ENCODE measurements at places on chromosomes 2 and 18.

GRCh38 chr2:42229949-42230348, 60.8 kb downstream of the EML4 start:
- no peak for DNase-seq

GRCh38 chr2:149741646-149742045, 154.1 kb upstream of the MMADHC start:
- DNase-seq, result no peak

DNA sequence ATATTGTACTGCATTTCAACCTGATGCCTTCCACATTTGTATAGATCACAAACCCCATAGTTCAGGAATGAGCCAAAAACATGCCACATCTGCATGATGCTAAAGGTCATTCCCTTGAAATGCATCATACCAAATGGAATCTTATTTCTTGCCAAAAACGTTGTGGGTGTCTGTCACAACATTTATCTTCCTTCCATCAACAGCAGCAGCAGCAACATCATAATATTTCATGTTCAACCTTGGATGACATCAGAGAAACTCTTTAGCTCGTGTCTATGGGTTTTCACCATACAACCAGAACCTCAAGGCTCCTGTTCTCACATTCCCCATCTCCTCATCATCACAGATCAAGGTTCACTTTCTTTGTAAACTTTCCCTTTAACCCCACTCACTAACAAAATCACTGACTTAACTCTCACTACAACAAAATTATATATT, 221.3 kb upstream of the CTAGE1 start:
- DNase-seq, result no peak

DNA sequence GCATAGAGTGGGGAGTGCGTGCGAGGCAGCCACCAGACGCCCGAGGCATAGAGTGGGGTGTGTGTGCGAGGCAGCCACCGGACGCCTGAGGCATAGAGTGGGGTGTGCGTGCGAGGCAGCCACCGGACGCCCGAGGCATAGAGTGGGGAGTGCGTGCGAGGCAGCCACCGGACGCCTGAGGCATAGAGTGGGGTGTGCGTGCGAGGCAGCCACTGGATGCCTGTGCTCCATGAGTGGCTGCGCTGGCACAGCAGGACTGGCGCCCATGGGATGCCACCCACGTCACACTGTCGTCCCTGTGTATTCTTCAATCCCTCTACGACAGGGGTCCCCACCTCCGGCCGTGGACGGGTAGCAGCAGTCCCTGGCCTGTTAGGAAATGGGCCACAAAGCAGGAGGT, 221.9 kb downstream of the HDAC4 start:
- DNase-seq, result no peak

DNA sequence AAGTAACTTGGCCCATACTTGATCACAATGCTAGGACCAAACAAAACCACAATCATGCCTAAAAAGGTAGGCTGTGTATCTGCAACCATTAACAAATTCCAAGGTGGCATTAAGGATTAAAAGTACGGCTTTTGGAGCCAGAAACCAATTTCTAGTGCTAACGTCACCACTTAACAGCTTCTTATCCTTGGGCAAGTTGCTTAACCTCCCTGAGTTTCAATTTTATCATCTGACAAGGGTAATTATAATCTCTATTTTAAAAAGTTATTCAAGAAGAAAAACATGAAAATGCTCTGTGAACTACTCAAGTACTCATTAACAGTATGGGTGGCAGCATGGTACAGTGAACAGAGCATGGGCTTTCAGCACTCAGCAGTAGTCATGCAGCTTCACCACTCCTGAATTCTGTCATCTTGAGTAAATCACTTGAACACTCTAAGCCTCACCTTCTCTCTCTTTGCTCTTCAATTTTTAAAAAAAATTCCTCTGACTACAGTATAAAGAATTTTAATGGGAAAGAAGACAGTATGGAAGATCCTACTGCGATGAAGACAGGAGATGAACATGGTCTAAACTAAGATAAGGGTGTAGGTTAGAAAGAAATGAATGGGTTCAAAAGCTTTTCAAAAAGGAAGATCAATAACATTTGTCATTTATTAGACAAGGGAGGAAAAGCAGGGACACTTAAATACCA, 69.2 kb downstream of the SS18 start:
- DNase-seq, result no peak

GRCh38 chr2:173048897-173049661, 26.6 kb upstream of the MAP3K20 start:
- DNase-seq, result no peak

GRCh38 chr2:184628051-184628450, 29.7 kb downstream of the ZNF804A start:
- no peak for DNase-seq

DNA sequence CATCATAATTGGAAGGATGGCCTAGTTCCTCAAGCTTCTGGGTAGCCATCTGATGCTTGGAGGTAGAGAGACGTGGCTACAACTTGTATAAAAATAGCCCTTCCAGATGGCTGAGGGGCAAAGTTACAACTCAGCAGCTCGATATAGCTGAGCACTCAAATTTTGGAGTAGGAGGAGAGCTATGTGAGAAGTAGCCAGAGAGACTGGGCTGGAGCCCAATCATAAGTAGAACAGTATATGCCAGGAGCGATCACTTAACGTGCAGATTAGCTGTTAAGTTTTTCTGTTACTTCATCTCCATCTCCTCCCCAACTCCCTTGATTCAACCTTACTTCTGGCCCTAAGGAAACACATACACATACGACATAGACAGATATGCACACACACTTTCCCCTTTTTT, 28.8 kb downstream of the CNRIP1 start:
- DNase-seq, result no peak

DNA sequence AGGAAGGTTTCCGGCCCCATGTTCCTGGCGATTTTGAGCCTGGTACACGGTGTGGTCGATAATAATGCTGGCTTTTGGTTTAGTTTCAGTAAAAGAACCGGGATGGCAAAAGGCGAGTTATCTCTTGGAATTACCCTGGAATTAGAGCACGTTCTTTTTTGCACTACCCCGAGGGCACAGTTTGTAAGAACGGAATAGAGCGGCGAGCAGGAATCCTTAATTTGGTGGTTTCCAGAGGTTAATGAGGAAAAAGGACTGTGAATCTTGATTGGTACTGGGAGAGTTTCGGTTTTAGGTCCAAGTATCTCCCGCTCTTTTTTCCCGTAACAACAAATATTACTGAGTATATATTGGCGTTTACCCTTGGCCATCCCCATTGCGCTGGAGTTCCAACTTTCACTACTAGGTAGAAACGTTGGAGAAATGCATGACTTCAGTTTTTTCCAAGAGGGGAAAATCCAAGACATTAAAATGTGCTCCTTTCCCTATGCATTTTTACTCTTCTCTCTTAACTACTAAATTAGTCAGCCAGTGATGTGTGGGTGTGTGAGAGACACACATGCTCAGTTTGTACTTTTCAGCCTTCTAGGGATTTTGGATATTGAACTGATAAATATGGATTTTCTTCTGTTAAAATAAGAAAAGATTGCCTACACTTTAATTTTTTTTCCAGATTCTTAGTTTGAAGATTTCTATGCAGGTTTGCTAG, 160.8 kb downstream of the AGPS start:
- DNase-seq, result no peak

DNA sequence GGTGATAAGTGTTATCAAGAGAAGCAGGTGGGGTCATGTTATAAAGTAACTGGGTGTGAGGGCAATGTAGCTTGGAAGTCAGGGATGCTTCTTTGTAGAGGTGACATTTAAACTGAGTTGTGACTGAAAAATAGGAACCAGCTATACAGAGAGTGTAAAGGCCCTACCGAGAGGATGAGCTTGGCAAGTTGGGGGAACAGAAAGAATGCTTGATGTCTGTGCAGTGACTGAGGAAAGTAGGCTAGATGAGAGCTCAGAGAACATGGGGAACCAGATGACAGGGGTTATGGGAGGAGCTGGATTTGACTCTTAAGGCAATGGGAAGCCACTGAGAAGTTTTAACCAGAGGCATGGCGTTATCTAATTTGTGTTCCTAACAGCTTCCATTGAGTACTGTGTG, 115.3 kb downstream of the DOCK10 start:
- no peak for DNase-seq

DNA sequence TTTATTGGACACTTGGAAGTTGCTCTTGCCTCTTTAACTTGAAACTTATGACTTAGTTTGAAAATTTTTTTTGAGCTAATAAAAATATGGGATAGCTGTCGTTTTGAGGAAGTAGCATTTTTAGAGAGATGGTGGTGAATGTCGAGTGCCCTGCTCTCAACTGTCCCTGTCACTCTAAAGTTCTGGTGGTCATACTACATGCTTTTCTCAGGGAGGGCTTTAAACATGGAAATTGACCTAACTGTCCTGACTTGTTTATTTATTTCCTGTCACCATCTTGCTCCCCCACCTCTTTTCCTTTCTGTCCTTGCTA, 16.0 kb downstream of the CEP192 start:
- DNase-seq, result no peak

DNA sequence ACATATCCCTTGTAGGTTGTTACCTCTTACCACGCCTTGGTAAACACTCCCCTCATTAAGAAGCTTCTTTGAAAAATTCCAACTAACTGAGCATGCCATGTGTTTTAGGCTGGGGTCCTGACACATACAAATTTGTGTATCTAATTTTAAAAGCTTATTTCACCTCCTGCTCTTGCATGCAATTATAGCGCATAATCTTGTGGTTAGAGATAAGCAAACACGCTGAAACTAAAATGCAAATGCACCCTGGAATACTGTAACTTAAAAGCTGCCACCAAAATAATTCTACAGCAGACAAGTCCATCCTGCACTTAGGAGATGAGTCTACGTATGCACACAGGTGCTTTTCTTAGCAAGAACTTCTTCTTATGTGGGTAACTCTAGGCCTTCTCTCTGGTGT, 990.2 kb downstream of the TSN start:
- no peak for DNase-seq

GRCh38 chr2:7118606-7119131, 201.5 kb downstream of the RNF144A start:
- DNase-seq, result no peak

- no peak for DNase-seq
Observed at GRCh38 chr18:59300676-59301285, 17.7 kb downstream of the CPLX4 start.

DNA sequence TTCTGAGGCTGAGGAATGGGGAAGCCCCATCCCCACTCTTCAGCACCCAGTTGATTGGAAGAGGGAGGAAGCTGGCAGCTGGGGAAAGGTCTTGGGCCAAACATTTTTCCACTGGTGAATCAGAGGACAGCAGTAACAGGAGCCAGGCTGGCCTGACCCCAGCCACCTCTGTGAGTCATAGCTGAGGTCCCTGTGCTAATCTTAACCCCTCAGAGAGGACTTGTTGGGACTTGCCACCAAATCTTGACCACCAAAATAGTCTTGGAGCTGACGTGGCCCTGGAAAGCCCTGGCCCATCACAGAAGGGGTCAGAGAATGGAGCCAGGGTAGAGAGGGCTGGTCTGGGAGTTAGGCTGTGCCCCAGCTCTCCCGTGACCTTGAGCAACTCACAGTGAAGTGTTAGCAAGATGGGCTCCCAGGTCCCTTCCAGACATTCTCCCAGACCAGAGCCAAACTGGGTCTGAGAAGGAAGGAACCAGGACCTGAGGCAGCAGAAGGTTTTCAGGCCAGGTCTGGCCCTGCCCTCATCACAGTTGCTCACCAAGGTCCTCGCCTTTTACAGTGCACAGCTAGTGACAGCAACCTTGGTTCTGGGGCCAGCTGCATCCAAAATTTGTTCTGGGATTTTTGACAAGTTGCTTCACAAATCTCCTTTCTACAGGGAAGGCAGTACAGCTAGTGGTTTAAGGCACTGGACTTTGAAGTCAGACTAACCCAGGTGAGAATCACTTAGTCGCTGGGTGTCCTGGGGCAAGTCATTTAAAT, 266.6 kb downstream of the CYP26B1 start:
- no peak for DNase-seq

DNA sequence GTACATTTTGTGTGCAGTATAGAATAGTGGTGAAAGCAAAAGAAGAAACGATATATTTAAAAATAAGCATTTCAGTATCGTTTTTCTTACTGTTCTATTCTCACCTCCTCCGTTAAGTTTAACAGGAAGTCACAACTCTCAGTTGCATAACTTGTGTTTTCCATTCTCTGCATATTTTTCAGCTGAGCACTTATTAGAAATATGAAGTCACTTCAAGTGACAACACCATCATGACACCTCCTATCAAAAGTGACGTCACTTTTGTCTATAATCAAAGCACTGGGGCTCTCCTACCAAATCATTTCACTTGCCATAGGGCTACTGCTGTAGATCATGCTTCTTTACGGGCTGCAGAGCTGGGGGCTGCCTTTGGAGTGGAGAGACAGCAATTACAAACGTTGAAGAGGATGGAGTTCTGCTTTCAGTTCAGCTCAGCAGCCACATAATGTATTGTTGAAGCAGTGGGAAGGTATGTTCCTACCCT, 36.3 kb downstream of the STAT4 start:
- peak; percentile 11 for DNase-seq

DNA sequence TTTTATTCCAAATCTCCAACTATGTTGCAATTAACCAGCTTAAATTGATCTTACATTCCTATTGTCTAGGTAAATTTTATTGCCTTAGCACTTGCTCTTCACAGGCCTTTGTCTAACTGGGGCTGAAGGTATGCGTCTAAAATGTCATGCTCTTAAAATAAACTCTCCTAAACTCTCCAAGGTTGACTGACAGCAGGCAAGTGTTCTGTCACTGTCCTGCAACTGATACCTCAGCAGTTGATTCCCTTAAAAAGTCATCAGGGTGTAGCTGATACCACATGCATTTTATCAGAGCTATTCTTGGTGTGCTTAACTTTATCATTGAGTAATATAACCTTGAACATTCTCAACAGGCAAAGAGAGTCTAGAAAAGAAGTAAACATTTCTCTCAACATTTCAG, 680 bp downstream of the TTN start:
- DNase-seq, result no peak

GRCh38 chr2:143974262-143974661, 545.7 kb downstream of the ZEB2 start:
- no peak for DNase-seq

GRCh38 chr18:74472312-74472711, 15.2 kb upstream of the DIPK1C start:
- no peak for DNase-seq

- no peak for DNase-seq
Observed at GRCh38 chr18:79471046-79471445, 75.3 kb downstream of the NFATC1 start.
